Colonic mucosa (tissue), 4 donors: ENCODE measurements at places on chromosomes 4 and X. TPM values are rescaled to one million over a fixed set of nuclear protein-coding genes. Genes with fewer than 3 reads are reported as not detected.

The ZDHHC15 gene
- total RNA-seq: 0.17 TPM

The PF4V1 gene
- not detected for total RNA-seq

DNA sequence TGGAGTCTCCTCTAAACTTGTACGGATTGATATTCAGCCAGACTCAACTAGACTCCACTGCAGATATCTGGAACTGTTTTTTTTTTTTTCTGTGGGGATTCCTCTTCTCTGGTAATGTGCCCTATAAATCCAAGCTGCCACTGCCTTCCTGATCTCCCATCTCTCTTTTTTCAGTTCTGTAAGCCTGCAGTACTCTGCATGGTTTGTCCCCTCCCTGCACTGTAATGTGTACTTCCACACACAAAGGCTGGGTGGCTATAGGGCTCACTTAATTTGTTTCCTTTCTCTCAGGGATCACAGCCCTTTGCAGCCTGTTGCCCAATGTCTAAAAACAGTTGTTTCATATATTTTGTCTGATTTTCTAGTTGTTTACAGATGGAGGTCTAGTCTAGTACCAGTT, 84.7 kb upstream of the RPA4 start:
- DNase-seq: no peak

GRCh38 chr4:128553686-128554515, 255.6 kb upstream of the JADE1 start:
- DNase-seq: no peak

- DNase-seq: no peak
Measured at GRCh38 chr4:56149591-56149990, 200.8 kb downstream of the CEP135 start.

DNA sequence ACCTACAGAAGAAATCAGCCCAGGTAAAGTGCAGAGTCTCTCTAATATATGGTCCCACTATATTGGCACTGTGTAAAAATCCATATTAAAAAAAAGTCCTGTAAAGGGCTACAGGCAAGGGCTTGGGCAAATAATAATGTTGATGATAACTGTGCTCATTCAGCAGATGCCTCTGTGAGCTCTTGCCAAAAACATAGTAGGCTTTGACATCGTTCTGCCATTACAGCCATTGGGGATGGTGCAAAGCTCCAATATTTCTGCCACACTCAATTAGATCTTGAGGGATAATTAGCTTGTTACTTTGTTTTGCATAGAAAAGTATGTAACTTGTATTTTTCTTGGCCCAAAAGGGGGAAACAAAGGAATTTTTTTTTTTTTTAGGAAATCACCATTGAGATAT, 645.5 kb upstream of the FAM241A start:
- no peak for DNase-seq

- DNase-seq: peak; percentile 26
Measured at GRCh38 chr4:38805530-38806145, 1.0 kb upstream of the TLR1 start.

- DNase-seq: no peak
Measured at GRCh38 chrX:84634201-84634782, 132.0 kb upstream of the HDX start.

GRCh38 chr4:107600983-107601382, 119.1 kb downstream of the PAPSS1 start:
- DNase-seq: no peak

DNA sequence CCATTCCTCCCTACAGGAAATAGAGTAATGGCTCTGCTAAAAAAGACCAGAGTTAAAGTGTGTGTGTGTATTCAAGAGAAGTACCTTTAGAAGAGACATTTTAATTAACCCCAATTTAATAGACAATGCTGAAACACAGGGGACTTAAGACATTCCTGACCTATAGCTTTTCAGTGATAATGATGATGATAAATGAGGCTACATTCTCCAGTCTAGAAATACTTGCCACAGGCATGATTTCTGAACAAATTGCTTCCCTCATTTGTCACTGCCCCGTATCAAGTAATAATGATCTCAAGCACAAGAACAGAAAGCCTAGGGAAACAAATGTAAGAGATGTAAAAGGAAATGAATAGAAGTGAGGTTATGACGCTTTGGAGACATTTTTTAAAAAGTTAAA, 117.1 kb downstream of the UNC5C start:
- no peak for DNase-seq

DNA sequence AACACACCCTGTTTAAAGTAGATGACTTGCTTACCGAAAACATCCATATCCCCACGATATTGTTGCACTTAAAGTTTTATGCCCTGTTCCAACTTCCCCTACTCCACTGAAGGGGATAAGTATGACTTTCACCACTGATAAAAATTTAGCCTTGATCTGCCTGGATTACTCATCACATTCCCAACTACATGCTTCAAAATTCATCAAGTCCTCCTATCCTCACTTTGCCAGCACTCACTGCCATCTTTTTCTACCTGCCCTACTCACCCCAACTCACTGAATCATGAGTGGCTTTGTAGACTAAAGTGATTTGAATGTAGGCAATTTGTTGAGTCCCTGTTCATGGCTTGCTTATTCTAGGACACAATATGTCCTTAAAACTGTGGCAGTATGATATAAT, 12.2 kb upstream of the GPRIN3 start:
- no peak for DNase-seq

DNA sequence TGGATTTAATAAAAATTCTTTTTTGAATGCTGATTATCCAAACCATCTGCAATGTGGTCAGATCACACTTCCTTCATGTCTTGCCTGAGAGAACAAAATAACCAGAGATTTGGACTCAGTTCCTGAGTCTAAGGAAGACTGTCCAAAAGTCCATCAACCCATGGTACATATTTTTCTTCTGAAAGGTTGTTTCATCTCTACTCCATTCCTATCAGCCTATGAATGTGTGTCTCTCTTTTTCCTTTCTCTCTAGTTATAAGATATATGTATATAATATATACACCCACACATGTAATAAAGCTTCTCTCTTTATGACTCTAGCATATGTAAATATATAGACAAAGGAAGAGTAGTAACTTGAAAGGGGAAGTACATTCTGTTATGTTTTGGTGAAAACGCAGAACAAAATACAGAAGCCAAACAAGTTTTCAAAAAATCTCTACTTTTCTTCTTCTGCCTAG, 226.9 kb downstream of the ARHGAP24 start:
- no peak for DNase-seq
